ENCODE measurements at places on chromosomes 5 and 9.

GRCh38 chr9:116697362-116697761 lies 10.3 kb downstream of the TRIM32 start:
- DNase-seq: no peak

DNA sequence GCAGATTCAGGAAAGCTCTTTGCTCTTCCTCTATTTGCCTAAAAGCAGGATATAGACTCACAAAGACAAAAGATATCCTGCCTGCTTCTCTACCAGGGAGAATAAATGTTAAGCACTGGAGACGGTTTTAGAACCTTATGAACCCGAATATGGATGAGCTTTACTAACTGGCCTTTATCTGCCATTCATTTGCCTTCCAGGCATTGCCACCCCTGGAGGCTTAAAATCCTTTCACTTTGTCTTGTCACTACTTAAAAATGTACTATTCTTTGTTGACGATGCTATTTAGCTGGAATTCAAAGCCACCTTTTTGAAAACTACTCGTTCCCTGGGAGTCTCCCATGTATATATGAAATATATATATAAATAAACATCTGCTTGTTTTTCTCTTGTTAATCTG lies 23.2 kb upstream of the LVRN start:
- no peak for DNase-seq

GRCh38 chr5:176788941-176789872 lies 21.2 kb upstream of the UNC5A start:
- no peak for DNase-seq

DNA sequence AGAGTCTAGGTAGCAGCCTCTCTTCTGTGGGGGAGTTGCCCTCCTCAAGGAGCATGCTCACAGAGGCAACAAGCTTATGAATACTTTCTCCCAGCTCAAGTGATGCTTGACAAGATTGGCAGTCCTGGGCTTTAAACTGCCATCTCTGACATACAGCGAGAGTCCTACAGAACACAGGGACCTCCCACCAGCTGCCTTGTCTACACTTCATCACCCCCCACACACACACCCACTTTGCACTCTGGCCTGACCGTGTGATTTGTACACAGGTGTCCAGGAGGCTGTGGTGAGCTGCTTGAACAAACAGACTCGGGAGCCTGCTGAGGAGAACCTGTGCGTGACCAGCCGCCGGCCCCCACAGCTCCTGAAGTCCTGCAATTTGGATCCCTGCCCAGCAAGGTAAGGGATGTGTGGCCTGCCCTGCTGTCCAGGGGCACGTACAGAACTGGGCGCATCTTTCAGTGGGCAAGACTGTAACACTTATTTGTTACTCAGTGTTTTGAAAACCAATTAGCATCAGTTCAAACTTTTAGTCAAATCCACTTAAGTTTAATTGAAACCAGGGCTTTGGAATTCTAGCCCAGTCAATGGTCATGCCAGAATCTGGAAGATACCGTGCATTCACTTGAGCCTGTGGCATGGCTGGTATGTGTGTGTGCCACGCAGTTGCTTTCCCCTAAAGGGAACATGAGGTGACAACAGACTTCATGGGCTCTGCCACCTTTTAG lies 247.5 kb downstream of the ADAMTSL1 start:
- peak; percentile 9 for DNase-seq

DNA sequence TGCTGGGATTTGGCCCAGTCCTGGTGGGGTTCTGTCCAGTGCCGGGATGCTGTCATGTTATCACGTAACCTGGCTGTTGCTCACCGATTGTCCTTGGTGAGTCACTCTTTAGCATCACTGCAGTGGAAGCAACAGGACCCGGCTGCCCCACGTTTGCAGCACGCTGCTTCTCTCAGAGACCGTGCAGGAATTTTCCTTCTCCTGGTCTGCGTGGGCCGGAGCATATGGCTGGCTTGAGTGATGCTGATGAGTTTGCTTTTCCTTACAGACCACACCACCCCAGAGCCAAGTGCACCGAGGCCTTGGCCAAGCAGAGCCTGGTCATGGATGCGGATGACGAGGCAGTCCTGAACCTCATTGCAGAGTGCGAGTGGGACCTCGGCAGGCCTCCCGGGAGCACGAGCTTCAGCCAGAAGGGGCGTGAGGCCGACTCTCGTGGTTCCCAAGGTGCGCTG lies 21.4 kb downstream of the CEP72 start:
- no peak for DNase-seq

DNA sequence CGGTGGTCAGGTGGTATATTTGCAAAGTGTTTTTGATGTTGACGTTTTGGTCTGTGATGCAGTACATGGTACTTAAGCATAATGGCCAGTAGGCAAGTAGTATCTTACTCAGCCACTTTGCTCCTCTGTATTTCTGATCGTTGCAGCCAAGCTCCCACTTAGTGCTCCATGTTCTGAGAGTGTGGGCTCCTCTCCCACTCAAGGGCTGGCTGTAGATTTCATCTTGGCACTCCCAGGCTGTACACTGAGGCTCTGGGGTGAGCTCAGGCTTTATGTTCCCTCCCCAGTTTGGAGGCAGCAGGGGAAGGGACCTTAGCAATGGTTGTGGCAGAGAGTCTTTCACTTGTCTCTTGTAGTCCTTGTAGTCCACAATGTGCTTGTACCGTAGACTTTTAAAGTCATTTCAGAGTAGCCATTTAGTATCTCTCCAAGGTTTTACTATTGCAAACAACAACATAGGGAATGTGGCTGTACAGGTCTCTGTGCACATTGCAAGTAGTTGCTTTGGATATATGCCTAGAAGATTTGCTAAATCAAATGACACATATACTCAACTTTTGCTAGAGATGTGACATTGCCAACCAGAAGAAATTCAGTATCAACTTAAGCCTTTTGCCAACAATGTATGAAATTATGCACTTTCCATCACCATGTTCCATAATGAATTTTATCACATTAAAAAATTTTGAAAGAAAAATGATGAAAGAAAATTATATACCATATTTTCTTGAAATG lies 304.3 kb upstream of the CTNND2 start:
- DNase-seq: no peak

GRCh38 chr9:109745335-109746283 lies 34.4 kb upstream of the PALM2AKAP2 start:
- DNase-seq: peak; percentile 26

DNA sequence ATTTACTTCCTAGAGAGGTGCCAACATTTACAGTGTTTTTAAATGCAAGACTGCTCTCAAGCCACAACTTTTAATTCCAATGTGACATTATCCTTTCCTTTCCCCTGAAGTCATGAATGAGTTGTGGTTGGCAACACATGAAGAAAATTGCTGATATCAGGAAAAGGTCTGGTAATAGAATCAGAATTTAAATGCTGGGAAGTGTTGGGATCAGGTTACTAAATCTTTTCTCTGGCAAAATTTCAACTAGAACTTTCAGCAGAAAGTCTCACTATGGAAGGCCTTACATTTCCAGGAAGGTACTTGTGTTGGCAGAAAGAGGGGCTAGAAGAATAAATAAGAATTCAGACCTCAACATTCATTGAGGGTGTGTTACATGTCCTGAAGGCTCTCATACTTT lies 10.6 kb upstream of the SLC44A1 start:
- DNase-seq: no peak

DNA sequence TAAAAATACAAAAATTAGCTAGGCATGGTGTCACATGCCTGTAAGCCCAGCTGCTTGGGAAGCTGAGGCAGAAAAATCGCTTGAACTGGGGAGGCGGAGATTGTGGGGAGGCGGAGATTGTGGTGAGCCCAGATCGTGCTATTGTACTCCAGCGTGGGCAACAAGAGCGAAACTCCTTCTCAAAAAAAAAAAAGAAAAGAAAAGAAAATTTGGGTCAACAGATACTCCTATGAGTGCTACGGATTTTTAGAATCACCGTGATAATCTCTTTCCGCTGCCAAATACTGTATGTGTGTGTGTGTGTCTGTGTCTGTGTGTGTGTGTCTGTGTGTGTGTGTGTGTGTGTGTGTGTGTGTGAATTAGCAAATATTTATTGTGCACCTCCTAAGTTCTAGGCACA lies 64.4 kb downstream of the ARRDC3 start:
- no peak for DNase-seq

DNA sequence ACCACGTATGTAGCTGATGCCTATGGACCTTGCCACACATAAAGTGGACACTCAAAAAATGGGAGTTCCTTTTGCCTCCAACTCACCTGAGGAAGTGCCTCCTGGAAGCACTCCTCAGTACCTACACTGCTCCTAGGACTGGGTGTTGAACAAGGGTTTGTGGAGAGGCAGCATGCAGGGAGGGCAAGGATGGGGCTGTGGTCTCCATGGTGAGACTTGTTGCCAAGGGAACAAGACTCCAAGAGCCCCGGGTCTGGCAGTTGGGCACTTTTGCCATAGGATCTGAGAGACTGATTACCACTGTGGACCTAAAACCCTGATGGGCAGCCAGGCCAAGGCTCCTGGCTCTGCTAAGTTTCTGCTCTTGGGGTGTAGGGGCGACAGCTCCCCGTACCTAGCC lies 6.9 kb upstream of the NR5A1 start:
- no peak for DNase-seq

GRCh38 chr5:1552521-1553255 lies 28.9 kb upstream of the LPCAT1 start:
- DNase-seq: no peak

- no peak for DNase-seq
These were observed 29.5 kb downstream of the NPR3 start for GRCh38 chr5:32740651-32741050.

DNA sequence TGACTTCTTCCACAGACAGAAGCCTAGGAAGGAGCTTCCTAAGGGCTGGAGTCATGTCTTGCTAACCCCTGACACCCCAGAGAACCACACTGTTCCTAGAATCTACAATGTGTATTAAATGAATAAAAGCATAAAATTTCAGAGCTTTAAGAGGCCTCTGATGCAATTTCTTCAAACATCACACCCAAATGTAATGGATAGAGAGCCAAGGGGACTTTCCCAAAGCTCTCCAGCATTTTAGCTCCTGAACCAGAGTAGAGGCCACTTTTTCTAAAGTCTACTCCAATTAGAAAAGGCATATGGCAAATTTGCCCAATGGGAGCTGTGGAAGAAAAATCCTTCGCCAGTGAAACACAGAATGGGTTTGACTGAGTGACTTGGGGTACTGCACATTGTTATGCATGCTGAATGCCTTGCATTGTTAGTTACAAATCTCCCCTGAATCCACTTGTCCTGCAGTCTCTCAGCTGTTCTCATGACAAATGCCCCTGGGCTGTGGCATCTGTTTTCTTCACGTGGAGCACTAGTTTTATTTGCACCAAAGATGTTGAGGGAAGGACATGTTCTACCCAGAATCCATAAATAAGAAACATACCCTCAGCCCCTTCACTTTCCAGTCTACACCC lies 334.0 kb downstream of the ASTN2 start:
- DNase-seq: no peak

- no peak for DNase-seq
These were observed 6.2 kb upstream of the TRIM7 start for GRCh38 chr5:181211208-181211607.

Data from body of pancreas (tissue), 4 donors.